ENCODE measurements at places on chromosomes 3 and 15. TPM values are rescaled to one million over a fixed set of nuclear protein-coding genes. Genes with fewer than 3 reads are reported as not detected.

Gene PCLAF
- total RNA-seq: 8.1 TPM

Gene HRH1
- total RNA-seq: 11.7 TPM

Gene PEAK1
- 67.3 TPM for total RNA-seq

Gene ATP2B2
- not detected for total RNA-seq

Gene RTP4
- total RNA-seq: 0.18 TPM

Gene ERC2
- 1.1 TPM for total RNA-seq

Gene TTLL13
- under 0.01 TPM for total RNA-seq

Gene PLXND1
- 468 TPM for total RNA-seq

Gene KBTBD8
- total RNA-seq: 3.5 TPM

Gene IL17RD
- 0.90 TPM for total RNA-seq

Measured in endothelial cell of coronary artery (primary cell).